ENCODE measurements at places on chromosomes 12 and 14. TPM values are rescaled to one million over a fixed set of nuclear protein-coding genes. Genes with fewer than 3 reads are reported as not detected.
A peak's percentile ranks its signal among the peaks of the same experiment; 100 is the strongest.

DNA sequence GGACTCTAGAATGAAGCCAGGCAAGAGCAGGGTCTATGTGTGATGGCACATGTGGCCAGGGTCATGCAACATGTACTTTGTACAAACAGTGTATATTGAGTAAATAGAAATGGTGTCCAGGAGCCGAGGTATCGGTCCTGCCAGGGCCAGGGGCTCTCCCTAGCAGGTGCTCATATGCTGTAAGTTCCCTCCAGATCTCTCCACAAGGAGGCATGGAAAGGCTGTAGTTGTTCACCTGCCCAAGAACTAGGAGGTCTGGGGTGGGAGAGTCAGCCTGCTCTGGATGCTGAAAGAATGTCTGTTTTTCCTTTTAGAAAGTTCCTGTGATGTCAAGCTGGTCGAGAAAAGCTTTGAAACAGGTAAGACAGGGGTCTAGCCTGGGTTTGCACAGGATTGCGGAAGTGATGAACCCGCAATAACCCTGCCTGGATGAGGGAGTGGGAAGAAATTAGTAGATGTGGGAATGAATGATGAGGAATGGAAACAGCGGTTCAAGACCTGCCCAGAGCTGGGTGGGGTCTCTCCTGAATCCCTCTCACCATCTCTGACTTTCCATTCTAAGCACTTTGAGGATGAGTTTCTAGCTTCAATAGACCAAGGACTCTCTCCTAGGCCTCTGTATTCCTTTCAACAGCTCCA, 39.6 kb downstream of the DAD1 start:
- no peak for DNase-seq

DNA sequence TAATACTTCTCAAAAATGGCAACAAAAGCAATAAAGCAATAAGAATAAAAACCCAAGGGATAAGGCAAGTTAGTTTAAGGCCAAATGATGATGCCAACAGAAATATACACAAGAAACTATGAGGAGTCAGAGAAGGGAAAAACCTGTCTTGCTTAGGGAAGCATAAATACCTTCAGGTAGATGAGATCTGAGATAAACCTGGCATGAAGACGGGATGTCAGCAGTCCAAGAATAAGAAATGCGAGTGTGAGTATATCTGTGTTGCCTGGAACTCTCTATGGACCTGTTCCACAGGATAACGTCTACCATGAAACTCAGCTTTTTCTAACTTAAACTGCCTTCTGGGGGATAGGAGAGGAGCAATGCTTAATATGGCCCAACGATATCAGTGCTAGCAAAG, 30.6 kb downstream of the KCNH5 start:
- DNase-seq = no peak

- DNase-seq = no peak
These were observed 31.5 kb upstream of the CACNA2D4 start for GRCh38 chr12:1949771-1950470.

GRCh38 chr12:95182868-95183415, 34.3 kb downstream of the FGD6 start:
- peak; percentile 34 for DNase-seq

GRCh38 chr12:26295001-26295400, 99.6 kb downstream of the SSPN start:
- DNase-seq = no peak

- no peak for DNase-seq
These were observed 43.0 kb downstream of the RASSF8 start for GRCh38 chr12:26001530-26001929.

KLRB1 gene
- total RNA-seq = not detected

MYH6 gene
- total RNA-seq = not detected

Measured in MCF 10A (cell line).